Pancreas (tissue), 10 donors: ENCODE measurements at places on chromosomes 1 and 21. TPM values are rescaled to one million over a fixed set of nuclear protein-coding genes. Genes with fewer than 3 reads are reported as not detected.

GRCh38 chr1:231519166-231519565, 9.3 kb upstream of the TSNAX start:
- no peak for DNase-seq

DNA sequence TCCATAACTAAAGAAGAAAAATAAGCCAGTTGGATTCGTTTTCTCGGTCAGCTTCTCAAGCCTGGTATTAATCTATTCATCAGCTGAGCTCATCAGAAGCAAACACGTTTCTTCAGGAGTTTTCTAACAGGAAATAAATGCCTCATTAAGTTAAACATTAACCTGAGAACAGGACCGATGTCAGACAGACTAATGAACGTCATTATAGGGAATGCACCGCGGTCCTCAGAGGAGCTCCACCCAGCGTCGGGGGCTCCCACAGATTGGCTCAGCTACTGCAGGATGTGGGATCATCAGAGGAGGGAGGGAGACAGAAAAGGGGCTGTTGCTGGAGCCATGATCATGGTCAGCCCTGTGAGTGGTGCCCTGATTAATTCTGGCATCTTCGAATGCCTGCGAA, 615.4 kb downstream of the PTPRU start:
- DNase-seq: no peak

- DNase-seq: no peak
These were observed 2.6 kb downstream of the PFDN2 start for GRCh38 chr1:161115132-161115711.

DNA sequence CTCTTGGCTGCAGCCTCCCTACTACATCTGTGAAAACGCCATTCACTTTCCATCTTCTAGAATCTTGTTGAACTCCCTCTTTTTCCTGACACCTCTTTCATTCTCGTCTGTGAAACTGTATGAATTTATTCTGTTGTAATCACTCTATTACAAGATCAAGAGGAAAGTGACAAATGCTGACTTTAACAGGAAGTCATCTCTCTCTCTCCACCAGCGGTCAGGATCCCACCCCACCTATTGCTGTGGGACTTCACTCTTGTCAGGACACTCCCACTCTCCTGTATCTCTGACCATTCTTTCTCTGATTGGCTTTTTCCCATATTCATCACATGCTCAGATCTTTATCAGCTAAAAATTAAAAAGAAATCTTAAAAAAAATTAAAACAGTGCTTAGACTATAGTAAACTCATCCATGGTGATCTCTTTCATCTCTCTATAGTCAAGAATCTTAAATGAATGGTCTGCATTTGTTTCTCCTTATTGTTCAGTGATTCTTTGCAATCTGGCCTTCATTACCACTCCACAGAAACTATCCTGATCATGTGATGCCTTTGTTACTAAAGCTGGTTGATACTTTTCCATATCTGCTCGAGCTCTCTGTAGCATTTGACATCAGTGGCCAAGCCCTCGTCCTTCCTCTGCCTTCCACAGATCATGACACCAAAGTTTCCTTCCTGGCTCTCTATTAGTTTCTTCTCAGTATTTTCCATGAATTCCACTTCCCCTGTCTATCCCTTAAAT, 113.6 kb downstream of the UCHL5 start:
- no peak for DNase-seq

DNA sequence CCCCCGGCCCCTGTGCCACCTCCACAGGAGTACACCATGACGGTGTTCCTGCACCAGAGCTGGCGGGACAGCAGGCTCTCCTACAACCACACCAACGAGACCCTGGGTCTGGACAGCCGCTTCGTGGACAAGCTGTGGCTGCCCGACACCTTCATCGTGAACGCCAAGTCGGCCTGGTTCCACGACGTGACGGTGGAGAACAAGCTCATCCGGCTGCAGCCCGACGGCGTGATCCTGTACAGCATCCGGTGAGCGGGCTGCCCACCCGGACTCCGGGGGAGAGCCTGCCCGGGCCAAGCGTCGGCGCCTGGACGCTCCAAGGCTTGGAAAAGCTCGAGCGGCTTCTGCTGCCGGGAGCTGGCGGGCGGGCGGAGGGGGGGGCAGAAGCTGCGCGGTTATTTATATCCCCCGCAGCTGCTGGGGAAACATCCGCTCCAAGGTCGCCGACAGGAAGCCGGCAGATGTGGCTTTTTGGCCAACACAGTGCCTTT, 6.4 kb downstream of the GABRD start:
- DNase-seq: peak; percentile 60

DNA sequence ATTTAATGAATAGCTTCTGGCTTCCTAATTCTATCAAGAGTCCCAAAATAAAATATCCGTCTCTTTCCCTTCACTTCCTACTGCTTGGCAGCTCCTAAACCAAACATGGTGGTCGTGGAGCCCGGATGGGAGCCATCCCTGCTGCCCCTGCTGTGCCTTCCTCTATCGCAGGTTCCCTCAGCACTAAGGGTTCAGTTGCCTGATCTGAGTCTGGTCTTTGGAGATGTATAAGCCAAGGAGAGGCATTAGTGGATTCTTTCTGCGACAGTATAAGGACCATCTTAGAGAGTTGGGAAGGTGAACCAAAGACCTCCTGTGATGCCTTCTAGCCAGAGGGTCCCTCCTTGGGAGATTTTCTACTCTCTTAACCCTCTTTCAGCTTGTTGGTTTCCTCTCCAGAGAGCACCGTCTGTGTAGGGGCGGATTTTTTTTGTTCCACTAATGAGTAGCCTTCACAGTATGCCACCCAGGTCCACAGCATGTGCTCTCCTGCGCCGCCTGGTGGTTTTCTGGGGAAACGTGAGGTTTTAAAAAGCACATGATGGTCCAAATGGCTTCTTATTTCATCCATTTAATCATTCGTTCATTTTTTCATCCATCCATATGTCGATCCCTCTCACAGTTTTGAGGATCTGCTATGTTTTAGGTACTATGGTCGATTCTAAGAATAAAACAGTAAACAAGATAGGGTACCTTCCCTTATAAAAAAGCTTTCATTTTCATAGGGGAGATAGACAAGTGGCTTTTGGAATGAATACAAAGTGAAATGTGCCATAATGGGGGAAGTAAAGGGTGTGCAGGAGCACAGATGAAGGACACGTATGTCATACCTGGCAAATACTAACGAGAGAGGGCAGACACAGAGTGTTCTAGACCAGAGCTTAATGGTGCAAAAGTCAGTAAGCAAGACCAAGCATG, 71.0 kb downstream of the NFASC start:
- DNase-seq: peak; percentile 60

DNA sequence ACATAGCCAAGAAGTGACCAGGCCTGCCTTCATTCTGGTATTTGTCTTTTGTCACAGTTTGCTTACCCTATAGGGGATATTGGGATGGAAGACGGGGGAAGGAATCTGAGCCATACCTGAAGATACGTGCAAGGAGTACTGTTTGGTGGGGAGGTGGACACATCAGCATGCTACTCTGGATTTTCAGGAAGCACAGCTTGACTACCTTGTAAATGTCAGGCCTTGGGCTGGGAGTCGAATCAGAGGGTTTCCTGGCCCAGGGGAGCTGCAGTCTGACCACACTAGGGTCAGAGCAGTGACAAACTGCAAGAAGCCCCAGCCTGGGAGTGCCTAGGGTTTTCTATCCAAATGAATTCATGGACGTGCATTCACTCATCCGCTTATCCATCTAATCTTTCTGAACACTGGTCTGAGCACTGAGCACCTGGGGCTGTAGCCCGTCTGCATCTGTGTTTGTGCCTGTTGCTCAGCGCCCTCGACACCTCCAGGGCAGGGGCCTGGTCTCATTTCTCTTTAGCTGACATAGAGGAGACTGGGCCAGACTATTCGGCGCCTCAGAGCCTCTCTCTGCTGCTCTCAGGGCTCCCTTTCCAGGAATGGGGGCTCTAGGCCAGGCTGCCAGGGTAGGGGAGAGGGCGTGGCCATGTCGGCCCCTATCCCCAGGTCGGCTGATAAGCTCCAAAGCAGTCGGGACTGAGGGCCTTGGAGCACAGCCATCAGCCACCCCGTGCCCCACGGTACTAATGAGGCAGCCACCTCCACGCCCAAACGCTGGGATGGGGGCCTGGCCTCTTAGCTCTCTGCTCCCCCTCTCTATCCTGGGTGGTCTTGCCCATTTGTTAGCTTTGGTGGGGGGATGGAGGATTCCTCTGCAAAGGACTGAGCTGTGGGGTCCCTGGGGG, 47.0 kb upstream of the SLC2A1 start:
- no peak for DNase-seq

GRCh38 chr21:43266534-43266933, 97.7 kb downstream of the CRYAA start:
- no peak for DNase-seq

DNA sequence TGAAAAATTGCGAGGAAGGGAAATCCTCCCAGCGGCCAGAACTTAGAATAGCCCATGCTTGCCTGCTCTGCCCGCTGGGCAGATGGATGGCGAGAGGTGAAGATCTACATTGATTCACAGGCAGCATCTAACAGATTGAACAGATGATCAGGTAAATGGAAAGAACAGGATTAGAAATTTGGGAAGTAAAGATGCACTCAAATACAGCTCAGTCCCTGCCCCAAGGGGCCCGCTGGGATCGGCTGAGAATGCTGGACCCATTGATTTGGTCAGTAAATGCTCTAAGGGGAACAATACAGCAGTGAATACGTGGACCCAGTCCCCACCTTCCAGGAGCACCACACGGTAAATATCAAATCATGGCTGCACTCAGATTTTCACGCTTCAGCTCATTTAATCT, 248.2 kb downstream of the MATN1 start:
- no peak for DNase-seq

DNA sequence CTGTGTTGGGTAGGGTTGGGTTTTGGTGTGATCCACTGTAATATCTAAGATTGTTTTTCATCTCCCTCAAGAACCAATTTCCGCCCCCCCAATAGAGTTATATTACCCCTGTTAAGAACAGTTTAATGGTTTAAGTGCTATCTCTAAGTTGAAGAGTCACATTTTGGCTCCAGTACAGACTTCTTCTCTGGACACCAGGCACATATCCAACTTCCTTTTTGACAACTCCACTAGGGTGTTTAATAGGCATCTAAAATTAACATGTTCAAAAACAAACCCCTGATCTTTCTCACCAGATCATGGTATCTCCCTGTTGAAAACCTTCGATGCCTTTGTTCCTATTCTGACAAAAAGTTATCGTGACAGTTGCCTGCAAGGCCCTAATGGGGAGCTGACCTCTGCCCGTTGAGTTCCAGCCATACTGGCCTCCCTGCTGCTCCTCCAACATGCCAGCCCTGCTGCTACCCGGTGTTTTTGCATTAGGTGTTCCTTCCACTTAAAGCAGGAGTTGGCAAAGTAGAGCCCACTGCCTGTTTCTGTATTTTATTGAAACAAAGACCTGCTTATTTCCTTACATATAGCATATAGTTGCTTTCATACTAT, 18.6 kb downstream of the USP24 start:
- DNase-seq: no peak

GRCh38 chr1:212471891-212472675, 39.4 kb downstream of the NENF start:
- no peak for DNase-seq

- DNase-seq: no peak
These were observed 35.9 kb upstream of the TMEM52 start for GRCh38 chr1:1954831-1955441.

- DNase-seq: no peak
These were observed 34.9 kb downstream of the ST6GALNAC3 start for GRCh38 chr1:76109404-76109803.

GRCh38 chr1:235741294-235741693, 91.7 kb upstream of the GNG4 start:
- DNase-seq: no peak

DNA sequence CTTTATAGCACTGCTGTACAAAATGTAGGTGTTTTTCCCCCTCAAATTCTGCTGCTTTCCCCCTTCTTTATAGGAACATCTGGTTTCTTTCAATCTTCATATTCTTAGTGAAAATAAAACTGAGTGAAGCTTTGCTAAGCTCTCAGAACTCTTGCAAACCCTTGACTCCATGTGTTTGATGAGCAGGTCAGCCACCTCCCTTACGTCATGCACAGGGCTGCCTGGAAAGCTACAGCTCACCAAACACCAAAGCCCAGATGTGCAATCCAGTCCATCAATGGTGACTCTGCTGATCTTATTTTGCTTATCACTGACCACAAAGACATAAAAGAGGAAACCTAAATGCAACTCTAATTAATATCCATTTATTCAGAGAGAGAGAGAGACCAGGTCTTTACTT, 5.5 kb downstream of the CACNA1E start:
- DNase-seq: no peak

GRCh38 chr1:39132505-39133339, 71.8 kb upstream of the MACF1 start:
- DNase-seq: peak; percentile 29

GRCh38 chr1:9990944-9991343, 6.1 kb upstream of the RBP7 start:
- no peak for DNase-seq

DNA sequence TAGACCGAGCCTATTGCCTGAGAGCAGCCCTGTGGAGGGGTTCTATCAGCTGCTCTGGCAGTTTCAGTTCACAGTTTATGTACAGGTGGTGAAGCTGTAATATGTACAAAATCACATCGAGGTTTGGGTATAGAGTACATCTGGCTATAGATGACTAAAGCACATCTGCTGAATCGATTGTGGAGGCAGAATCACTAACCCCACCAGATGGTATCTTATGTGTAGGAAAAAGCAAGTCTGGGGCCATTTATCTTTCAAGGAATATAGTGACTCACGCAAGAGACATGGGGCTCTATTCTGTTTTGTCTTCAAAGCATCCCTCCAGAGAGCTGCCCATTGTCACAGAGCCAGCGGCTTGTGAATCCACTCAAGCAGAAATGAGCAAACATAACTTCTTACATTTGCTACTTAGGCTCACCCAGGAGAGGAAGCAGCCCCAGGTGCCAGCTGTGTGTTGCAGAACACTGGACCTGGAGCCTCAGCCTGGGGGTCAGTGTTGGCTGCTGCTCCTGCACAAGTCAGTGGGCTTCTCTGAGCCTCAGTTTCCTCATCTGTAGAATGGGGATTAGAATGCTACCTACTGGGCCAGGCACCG, 21.3 kb downstream of the MIIP start:
- DNase-seq: no peak

The C21orf58 gene
- total RNA-seq: 2.8 TPM

The LCE2C gene
- total RNA-seq: not detected

The LCE3D gene
- not detected for total RNA-seq

The PLPPR4 gene
- total RNA-seq: 0.76 TPM

The PLA2G2C gene
- total RNA-seq: not detected

The OR2L13 gene
- total RNA-seq: not detected

The KCNT2 gene
- total RNA-seq: 0.67 TPM

The DMRTA2 gene
- total RNA-seq: not detected

The CFHR5 gene
- 0.06 TPM for total RNA-seq
